Central memory CD4-positive, alpha-beta T cell (primary cell): ENCODE measurements at places on chromosomes 2 and 18.

GRCh38 chr2:8324164-8324856 is 357.5 kb upstream of the ID2 start:
- no peak for DNase-seq

- DNase-seq = no peak
These were observed 67.2 kb upstream of the HDAC4 start for GRCh38 chr2:239467956-239468490.

- no peak for DNase-seq
These were observed 2.8 kb downstream of the SLC30A6 start for GRCh38 chr2:32168513-32168912.

DNA sequence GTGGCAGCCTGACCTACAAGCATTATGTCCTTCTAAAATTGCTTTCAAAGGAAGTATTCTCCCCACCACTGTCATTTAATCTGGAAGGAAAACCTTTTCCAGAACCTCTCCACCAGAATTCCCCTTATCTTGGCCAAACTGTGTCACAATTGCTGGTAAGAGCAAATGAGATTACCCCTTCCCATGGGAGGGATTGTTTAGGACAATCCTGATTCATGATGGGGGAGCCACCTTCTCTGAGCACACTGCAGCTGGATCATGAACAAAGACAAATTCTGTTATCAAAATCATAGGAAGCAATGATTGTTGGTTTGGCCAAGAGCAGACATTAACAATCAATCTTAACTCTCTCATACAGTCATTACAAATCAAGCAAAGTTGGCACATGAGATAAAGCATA is 18.1 kb upstream of the ATOH8 start:
- DNase-seq = no peak

DNA sequence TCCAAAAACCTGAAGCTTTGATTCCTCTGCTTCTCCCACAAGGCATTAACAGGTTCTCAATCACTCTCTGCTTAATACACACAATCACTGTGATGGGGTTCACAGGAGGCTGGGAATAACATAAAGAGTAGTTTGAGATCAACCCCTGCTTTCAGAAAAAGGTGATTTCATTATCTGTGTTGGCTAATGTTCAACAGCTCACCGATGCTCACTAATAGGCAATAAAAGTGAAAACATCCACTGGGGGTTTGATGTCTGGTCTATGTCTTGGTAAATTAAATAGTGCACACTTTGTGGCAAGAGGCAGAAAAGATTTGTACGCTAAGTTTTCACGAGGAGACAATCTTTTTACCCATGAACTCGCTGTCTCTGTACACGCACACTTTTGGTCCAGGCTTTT is 159.3 kb upstream of the SERPINE2 start:
- DNase-seq = no peak

GRCh38 chr2:205609113-205609512 is 73.2 kb upstream of the NRP2 start:
- DNase-seq = no peak

DNA sequence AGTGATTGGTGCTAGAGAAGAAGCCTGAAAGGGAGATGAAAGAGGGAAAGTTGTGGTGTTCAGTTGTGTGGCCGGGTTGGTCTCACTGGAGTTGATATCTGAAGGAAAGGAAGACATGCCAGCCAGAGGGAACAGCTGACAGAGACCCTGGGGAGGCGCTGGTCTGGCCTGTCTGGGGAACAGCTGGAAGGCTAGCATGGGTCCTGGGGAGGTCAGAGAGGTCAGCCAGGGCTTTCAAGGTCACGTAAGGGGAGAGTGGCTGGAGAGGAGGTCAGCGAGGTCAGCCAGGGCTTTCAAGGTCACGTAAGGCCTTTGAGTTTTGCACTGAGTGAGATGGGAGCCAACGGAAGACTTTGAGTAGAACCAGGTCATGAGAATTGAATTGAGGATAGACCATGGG is 11.0 kb downstream of the DYSF start:
- DNase-seq = no peak

- no peak for DNase-seq
These were observed 18.0 kb downstream of the MEIS1 start for GRCh38 chr2:66452917-66453316.

DNA sequence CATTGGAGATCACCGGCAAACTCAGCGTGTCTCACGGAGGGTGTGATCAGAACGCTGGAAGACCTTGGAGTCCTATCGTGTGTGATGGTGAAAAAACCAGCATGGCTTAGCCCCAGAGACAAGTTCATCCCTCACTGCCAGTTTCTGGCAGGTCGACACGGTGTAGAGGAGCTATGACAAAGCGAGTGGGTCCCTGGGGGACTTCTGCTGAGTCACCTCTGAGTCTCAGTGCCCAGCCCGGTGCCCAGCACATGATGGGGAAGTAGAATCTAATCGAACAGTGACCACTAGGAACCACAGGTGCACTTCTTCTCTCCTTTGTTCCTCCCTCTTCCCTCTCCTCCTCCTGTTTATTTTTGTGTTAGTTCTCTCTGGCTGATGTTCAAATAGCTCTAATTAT is 45.9 kb upstream of the KCNF1 start:
- DNase-seq = no peak

DNA sequence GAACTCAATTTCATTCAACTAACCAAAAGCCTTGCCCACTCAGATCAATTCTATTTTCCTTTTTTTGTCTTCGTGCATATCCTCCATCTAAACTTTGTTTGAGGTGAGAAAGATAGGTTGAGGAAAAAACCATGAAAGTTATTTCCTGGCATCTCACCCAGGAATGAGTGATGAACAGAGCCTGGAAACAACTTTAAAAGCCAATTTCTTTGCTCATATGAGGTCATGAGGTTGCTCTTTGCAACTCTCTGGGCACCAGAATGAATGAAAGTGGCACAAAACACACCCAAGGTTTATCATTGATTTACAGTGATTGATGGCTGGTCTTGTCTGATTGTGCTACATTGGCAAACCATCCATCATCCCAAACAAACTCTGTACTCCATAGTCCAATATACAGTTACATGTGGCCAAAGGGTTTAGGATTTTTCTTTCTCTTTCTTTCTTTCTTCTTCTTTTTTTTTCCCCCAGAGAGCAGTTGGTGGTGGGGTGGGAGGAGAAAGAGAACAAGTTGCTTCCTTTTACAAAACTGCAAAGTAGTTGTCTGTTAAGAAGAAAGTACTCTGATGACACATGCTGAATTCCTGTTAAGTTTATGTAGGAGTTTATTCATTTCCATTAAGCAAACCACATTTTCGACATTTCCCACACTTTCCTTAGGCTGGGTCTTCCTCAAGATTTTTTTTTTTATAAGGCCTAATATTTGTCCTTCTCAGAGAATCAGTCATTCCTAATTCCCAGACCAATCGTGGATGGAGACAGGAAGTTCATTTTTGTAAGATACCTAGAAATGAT is 575.9 kb upstream of the ZEB2 start:
- DNase-seq = no peak

- no peak for DNase-seq
These were observed 405.0 kb downstream of the PID1 start for GRCh38 chr2:228866044-228866443.
